Stimulated activated CD4-positive, alpha-beta T cell treated with anti-CD3 and anti-CD28 coated beads, Interleukin-2, amount 100 ng/mL, for 24 hours (primary cell): ENCODE measurements at places on chromosomes 6 and 20.

DNA sequence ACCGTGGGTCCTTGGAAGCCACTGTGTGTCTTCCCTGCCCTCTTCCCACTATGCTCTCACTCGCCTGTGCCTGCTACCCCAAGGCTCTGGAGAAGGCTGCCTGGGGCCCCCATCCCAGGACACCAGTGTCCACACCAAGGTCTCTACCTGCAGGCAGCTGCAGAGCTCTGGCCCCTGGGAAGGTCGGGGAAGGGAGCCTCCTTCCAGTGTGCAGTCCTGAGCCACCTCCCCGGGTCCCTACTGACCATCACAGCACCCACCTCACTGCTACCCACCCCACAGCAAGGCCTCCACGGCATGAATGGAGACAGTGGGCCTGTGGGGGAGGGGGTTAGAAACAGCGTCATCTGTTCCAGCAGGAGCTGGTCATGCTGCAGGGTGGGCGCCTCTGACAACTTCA lies 35.6 kb downstream of the RBM38 start:
- no peak for DNase-seq

DNA sequence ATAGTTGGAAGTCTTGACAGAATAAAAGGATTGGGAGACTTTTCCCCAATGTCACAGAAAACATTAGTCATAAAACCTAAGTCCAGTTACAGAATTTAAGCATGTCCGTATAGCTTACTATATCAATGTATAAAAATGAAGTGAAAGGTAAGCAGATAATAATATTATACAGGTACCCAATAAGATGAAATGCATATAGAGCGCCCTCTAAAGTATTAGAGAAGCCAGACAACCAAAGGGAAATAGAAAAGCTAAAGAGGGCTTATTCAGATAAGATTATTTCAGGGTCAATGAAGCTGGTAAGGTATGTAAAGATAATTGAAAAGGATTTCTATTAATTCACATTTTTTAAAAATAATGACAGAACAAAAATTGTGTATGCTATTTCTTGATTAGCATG lies 947.7 kb upstream of the MAP3K7 start:
- no peak for DNase-seq

DNA sequence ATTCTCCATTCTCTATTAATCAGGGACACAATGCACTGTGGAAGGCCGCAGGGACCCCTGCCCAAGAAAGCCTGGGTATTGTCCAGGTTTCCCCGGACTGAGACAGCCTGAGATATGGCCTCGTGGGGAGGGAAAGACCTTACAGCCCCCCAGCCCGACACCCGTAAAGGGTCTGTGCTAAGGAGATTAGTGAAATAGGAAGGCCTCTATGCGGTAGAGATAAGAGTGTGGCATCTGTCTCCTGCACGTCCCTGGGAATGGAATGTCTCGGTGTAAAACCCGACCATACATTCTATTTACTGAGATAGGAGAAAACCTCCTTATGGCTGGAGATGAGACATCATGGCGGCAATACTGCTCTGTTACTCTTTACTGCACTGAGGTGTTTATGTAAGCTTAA lies 15.7 kb upstream of the EIF2S2 start:
- no peak for DNase-seq

DNA sequence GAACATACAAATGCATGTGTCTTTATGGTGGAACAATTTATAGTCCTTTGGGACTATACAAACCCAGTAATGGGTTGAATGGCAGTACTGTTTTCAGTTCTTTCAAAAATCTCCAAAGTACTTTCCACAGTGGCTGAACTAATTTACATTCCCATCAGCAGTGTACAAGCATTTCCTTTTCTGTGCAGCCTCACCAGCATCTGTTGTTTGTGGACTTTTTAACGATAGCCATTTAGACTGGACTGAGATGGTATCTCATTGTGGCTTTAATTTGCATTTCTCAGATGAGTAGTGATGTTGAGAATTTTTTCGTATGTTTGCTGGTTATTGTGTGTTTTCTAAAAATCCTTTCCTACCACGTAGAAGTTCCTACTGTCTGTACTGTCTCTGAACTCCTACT lies 327.2 kb upstream of the ZFP64 start:
- DNase-seq = no peak

DNA sequence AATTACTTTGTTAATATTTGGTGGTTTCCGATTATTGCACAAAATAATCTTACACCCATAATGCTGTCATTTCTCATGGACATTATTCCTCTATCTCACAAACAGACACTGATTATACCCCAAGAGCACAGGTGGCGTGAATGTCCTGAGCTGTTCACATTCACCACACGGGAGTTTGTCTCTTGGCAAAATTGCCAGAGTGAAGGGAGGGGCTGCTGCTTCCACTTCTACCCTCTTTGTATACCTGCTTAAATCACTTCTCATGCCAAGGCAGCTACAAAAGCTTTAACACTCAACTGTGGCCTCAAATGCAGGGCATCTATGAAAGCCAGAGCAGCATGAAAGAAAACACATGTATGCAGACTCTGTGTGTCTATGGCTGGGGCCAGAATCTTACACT lies 41.9 kb upstream of the SLA2 start:
- no peak for DNase-seq

GRCh38 chr20:760751-761417 lies 7.4 kb downstream of the SLC52A3 start:
- peak; percentile 63 for DNase-seq

- DNase-seq = peak; percentile 65
Observed at GRCh38 chr20:35329435-35330139, 37.4 kb upstream of the FAM83C start.

DNA sequence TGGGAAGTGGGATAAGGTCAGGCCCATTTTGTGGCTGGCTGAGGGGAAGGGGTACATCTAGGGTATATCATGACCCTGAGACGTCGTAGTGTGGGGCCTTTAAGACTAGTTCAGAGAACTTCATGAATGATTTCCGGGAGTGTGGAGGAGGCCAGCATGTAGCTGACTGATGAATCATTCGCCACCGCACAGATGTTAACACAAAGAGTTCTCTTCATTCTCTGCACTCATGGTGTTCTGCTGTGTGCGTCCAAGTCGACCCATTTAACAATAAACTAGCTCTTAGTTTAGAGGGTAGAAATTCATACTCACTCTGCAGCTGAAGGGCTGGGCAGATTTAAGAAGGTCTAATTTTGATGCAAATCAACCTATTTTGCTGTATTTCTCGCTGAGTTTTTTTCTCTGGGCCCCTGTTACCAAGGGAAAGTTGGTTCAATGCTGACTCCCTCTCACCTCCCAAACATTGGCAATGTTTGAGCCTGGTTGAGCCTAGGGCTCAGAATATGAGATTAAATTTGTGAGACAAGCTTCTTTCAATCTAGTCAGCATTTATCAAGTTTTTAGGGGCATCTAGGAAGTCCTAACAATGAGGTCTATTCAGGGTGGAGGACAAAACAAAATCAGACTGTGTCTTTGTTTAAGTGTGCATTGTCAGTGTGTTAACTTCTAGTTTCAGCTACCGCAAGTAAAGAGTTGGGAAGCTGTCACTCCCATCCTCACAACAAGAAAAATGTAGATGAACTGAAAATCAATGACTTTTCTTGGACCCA lies 106.8 kb upstream of the CBLN4 start:
- no peak for DNase-seq

DNA sequence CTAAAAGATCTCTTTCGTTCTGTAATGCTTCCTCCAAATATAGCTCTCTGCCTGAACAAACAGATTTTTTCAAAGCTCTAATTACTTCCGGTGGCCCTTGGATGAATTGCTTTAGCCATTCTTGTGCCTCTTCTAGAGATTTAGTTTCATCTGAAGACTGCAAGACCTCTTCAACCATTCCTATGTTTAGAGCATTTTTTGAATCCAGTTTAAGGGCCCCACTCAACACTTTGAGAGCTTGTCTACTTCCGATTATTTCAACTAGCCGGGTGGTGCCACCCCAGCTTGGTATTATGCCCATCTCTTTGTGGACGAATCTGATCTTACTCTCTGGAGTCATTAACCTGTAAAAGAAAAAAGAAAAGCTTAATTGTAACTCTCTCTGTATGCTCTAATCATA lies 23.3 kb downstream of the RNF146 start:
- DNase-seq = no peak

- DNase-seq = no peak
Observed at GRCh38 chr20:63521602-63522001, 1.0 kb downstream of the PPDPF start.

GRCh38 chr6:133241901-133242636 lies 912 bp downstream of the EYA4 start:
- no peak for DNase-seq

GRCh38 chr20:43716757-43717615 lies 9.8 kb downstream of the GTSF1L start:
- DNase-seq = no peak

DNA sequence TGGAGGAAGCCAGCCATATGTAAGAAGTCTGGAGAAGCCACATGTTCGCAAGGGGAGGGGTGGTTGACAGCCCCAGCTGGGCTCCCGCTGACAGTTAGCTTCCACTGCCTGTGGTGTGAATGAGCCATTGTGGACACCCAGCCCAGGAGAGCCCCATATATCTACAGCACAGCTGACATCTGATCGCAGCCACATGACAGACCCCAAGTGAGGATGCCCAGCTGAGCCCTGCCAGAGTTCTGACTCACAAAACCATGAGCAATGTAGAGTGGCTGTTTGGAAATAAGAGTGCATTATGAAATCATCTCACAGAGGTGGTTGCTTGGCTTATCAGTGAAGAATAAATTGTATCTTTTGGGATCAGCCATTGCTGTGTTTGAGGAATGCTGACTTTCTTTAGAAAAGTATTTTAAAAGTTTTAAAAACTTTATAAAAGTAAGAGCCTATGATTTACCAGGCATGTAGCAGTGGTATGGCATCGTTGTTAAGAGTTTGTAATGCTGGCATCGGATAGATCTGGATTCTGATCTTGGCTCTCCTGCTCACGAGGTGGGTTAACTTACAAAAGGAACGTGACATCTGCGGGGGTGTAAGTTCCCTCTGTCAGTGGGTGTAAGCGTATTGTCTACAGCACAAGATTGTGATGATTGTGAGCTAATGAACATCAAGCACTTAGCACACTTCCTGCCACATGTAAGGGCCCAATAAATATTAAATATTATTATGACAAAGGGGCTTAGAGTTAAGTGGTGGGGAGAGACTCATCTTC lies 24.1 kb downstream of the CFAP61 start:
- DNase-seq = no peak

GRCh38 chr6:144580771-144581170 lies 295.6 kb downstream of the UTRN start:
- no peak for DNase-seq

DNA sequence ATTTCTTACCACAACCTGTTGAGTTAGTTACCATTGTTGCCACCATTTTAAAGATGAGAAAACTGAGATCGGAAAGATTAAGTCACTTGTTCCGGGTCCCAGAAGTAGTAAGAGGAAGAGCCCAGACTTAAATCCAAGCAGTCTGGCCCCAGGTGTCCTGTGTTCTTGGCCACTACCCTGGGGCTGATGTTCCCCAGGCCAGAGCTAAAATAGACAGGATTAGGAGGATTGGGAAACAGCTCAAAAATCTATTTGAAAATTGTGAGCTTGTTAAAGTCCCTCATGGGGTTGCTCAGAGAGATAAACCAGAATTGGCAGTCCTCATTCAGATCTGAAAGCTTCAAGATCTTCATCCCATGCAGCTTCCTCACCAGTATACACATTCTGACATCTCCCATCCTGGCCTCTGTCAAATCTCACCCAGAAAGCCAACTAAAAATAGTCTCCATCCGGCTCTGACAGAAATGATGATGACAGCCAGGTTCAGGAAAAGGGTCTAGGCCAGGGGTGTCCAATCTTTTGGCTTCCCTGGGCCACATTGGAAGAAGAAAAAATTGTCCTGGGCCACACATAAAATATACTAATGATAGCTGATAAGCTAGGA lies 62.0 kb downstream of the GFOD1 start:
- DNase-seq = no peak

DNA sequence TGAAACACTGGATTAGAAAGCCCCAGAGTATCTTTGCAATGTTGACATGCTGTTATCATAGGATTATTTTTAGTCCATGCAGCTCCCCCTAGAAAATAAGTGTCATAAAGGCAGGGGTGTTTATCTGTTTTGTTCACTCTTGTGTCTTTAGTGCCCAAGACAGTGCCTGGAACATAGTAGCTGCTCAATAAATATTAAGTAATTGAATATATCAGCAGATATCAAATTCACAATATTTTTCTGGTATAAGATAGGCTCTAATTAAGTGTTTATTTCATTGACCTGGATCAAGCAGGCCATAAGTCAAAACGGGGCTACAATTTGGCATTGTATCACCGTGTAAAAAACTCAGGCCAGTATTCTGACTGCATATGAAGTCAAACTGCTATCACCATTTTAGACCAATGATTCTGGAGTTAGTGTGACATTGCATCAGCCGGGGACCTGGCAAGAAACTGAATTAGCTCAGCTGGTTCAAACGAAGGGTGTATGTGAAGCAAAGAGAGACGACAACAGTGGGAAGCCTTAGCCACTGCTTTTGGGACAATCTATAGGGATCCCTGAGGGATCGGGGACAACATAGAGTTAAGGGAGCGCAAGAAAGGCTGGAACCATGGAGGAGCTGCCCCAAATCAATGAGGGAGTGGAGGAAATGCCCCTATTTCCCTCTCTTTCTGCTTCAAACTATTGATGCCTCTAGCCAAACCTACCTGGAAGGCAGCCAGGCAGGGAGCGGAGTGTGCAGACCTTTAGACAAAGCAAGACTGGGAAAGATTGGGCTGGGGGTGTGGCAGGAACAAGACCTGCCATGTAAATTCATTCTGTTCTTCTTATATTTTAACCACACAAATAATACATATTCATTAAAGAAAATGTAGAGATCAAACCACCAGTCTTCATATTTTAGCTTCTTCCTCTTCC lies 112.2 kb downstream of the PLEKHG1 start:
- DNase-seq = no peak
